Hindlimb muscle (tissue), 1 donor: ENCODE measurements at places on chromosomes 1 and 21.

DNA sequence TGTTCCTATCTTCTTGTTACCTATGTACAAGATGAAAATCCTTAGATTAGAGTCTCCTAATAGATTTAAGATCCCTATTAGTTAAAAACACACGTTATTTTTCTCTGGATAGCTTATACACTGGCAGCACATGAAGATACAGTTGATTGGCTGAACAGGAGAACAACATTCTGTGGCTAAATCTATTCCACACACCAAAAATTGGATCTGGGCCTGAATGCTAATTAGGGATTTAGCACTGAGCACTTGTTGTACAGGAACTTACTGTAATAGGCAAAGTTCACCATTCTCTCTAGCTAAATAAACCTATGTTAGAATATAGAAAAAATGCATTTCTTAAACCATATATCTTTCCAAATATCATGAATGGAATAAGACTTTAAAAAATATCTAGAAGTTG lies 117.1 kb upstream of the PTGFR start:
- no peak for DNase-seq

DNA sequence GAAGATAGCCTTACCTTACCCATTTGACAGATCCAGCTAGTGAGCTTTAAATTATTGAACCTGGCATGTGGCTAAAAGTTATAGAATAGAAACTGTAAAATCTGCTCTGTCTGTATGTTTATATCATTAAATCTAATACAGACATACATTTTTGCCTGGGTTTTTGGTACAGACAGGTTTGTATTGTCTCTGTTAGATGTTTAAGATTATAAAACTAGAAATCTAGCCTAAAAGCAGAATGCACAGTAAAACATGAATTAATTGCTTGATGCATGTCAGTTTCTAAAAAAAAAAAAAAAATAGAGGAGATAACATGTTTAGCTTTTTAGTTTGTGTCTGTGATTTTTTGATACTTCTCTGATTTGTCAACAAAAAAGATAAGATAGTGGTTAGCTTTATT lies 477.6 kb upstream of the LRRC7 start:
- no peak for DNase-seq

DNA sequence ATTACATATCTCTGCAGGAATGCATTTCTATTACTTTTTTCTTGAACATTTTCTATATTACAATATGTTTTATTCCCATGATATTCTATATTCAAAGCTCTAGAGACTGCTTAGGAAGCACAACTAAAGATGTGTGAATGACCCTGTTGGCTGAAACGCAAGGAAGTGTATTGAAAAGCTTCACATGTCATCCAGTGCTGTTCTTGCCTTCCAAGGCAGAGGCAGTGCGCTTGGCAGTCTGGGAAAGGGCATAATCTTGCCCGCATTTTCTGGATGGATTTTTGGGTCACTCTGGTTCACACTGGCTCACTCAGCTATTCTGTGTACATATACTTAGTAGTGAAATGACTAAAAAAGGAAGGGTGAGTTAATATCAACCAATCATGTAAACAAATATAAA lies 262.4 kb downstream of the PTPRC start:
- no peak for DNase-seq

- DNase-seq = no peak
Measured at GRCh38 chr1:31415658-31416057, 2.6 kb downstream of the SERINC2 start.

DNA sequence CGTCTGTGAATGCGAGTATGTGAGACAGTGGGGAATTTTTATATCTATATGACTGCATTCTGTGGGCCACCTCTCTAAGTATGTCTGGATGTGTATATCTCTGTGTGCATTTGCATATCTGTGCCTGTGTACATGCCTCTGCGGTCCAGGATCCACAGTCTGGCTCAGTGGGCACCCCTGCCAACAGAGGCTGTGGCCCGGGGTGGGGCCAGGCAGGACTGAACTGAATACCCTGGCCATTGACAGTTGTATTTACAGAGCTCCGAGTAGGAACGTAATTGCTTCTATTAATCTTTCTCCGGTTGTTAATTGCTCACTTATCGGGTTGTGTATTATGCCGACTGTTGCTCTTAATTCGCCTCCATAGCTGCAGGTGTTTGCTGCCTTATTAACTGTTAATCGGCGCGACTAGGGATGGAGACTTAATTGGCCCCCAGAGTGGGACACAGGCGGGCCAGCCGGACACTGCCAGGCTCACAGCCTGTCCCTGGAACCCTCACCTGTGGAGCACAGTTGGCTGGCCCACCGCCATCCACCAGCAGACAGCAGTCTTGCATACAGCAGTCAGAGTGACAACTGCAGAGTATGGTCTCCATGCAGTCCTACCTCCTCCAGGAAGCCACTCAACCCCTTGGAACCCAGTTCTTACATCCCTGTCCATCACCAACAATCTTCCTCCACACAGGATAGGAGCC lies 22.4 kb upstream of the ADGRB2 start:
- no peak for DNase-seq

- no peak for DNase-seq
Measured at GRCh38 chr21:17436626-17437111, 76.2 kb upstream of the CXADR start.

GRCh38 chr1:31901838-31902509 lies 36.2 kb downstream of the PTP4A2 start:
- no peak for DNase-seq

- DNase-seq = no peak
Measured at GRCh38 chr1:235108185-235108593, 20.4 kb downstream of the TOMM20 start.
